T-cell (primary cell): ENCODE measurements at places on chromosomes 1 and 21.

DNA sequence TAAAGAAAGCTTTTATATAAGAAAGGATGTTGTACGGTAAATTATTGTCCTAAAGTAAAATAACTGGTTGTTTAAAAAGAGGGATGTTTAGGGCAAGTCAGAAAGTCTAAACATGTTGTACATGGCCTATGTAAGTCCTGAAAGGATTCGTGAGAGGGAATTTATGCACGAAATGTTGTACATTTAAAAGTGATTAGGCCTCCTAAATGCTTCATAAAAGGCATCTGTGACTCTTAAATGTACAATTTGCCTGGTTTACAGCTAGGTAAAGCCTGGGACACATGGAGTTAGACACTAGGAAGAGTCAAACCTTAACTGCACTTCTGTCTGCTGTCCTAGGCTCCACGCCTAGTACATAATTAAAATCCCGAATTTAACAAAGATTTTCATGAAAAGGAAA lies 9.7 kb downstream of the KRTAP13-3 start:
- no peak for DNase-seq

DNA sequence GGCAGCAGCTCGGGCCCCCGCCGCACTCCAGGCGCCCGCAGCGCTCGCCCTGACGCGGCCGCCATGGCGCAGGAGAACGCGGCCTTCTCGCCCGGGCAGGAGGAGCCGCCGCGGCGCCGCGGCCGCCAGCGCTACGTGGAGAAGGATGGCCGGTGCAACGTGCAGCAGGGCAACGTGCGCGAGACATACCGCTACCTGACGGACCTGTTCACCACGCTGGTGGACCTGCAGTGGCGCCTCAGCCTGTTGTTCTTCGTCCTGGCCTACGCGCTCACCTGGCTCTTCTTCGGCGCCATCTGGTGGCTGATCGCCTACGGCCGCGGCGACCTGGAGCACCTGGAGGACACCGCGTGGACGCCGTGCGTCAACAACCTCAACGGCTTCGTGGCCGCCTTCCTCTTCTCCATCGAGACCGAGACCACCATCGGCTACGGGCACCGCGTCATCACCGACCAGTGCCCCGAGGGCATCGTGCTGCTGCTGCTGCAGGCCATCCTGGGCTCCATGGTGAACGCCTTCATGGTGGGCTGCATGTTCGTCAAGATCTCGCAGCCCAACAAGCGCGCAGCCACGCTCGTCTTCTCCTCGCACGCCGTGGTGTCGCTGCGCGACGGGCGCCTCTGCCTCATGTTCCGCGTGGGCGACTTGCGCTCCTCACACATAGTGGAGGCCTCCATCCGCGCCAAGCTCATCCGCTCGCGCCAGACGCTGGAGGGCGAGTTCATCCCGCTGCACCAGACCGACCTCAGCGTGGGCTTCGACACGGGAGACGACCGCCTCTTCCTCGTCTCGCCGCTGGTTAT lies 2.8 kb downstream of the KCNJ9 start:
- DNase-seq, result peak; percentile 59

- DNase-seq, result no peak
Observed at GRCh38 chr21:42653231-42654061, at the start of gene PDE9A. Gene PDE9A (plus strand): TSS chr21:42653621. CDS start chr21:42653815, 194 bp downstream.

DNA sequence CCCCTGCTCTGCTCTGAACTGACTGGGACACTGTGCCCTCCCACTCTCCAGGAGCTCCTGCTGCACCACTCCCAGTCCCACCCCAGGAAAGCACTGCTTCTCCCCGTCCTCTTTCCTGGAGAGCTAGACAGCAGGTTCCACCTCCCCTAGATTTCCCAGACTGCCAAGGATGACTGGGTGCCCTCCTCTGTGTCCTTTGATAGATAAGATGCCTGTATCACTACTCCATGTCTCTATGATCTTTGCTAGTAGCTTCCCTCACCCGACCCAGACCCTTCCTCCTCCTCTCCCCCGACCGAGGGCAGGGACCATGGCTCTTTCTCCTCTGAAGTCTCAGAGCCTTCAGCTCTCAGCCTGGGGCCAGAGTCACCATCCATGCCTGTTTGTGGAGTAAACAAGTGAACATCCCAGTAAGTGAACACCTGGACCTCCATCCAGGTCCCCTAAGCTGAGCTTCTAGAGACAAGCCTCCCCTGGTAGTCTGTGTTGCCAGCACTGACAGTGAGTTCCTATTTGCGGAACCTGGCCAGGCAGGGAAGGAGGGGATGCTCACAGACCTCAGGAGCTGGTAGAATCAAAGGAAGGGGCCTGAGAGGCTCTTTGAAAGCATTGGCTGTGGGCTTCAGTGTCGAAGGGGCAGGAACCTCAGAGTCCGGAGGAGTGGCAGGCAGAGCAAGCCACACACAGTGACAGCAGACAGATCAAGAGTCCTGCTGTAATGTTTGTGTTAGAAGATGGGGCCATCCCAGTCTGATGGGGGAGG lies 104.0 kb downstream of the PAX7 start:
- no peak for DNase-seq

GRCh38 chr21:35053356-35054096 lies 4.4 kb upstream of the RUNX1 start:
- no peak for DNase-seq

DNA sequence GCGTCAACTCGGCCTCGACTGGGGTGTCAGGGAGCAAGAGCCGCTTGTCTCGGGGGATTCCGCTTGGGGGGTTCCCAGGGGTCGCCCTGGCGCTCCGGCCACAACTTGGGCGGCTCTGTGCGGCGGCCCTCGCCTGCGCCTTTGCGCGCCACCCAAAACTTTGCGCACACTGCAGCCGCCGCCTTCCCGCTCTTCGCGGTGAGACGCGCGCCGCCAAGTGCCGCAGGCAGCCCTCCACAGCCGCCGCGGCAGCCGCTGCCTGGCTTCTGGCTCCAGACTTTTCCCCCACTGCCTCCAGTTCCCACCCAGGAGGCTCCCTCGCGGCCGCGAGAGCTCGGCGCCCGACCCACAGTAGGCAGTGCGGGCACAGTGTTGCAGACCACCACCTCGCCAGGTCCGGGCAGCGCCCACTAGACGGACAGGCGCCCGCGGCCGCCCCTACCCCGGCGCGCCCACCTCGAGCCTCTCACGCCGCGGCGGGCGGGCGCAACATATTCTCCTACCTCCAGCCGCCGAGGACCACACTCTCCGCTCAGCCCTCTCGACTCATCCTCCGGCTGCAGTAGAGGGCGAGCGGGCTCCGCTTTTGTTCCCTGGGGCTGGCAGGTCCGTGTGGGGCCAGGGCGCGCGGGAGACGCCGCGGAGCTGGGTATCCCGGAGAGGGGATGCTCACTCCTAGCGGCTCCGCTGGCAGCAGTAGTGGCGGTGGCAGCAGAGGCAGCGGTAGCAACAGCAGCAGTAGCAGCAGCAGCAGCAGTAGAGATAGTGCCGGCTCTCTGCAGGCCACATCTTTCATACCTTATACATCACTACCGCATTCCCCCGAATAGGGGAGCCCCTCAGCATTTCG lies 296.6 kb downstream of the OMA1 start:
- no peak for DNase-seq

- DNase-seq, result no peak
Observed at GRCh38 chr1:204792354-204792692, 78.3 kb upstream of the NFASC start.
